Left renal cortex interstitium (tissue), 4 donors: ENCODE measurements at places on chromosomes 6 and 20. TPM values are rescaled to one million over a fixed set of nuclear protein-coding genes. Genes with fewer than 3 reads are reported as not detected.

- peak; percentile 9 for DNase-seq
Observed at GRCh38 chr6:77415706-77416105, 47.6 kb downstream of the HTR1B start.

GRCh38 chr6:39388606-39389483 is 66.3 kb upstream of the KCNK16 start:
- DNase-seq: no peak

DNA sequence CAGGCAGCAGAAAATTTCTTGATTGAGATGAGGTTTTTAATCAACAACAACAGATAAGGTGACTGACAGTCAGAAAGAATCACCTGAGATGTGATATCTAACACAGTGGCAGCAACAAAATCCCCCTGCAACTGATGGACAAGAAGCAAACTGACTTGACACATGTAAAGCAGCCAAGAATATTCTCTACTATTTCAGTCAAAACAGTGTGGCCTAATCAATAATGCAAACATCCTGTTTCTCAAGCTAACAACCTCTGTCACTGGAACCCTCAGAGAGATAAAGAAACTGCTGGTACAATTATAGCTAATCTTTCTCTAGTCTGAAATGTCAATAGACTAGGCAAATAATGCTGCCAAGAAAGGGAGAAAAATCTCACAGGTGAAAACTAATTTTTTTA is 4.6 kb upstream of the CGA start:
- no peak for DNase-seq

DNA sequence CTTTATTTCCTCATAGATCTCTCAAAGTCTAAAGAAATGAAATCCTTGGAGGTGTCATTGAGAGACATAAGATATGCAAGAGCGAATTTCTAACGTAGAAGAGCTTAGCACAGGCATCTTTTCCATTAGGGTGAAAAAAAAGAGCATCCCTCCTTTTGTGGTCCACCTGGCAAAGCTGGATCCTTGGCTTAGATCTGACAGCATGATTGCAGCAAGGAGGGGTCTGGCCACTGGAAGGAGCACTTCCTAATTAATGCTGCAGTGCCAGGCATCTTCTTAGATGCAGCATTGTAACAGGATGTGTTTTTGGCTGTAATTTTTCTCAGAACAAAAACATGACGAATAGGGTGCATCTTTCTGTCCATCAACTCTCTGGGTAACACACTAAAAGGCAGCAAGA is 60.1 kb upstream of the TFAP2D start:
- DNase-seq: no peak

DNA sequence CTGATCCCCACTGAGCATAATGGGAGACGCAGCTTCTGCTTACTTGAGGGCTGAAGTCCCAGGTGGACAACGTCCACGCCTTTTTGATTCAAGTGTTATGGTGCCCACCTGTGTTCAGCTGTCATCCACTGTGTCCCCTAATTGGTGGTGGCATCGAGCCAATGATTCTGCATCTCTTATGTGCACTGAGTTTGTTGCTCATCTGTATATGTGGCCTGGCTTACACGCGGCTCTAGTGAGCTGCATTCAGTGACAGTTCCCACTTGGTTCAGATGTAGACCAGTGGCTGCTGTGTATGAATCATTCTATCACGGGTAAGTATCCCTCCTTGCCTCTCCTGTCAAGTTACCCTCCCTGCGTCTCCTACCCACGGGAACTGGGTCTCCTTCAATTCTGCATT is 131.2 kb upstream of the CLDN20 start:
- no peak for DNase-seq

HFE gene
- polyA plus RNA-seq: 7.6 TPM

FOXF2 gene
- polyA plus RNA-seq: 0.25 TPM

PAX1 gene
- not detected for polyA plus RNA-seq
